ENCODE measurements at places on chromosomes 11 and 22. TPM values are rescaled to one million over a fixed set of nuclear protein-coding genes. Genes with fewer than 3 reads are reported as not detected.

GRCh38 chr11:78791254-78791653, 216.6 kb upstream of the NARS2 start:
- DNase-seq = no peak

DNA sequence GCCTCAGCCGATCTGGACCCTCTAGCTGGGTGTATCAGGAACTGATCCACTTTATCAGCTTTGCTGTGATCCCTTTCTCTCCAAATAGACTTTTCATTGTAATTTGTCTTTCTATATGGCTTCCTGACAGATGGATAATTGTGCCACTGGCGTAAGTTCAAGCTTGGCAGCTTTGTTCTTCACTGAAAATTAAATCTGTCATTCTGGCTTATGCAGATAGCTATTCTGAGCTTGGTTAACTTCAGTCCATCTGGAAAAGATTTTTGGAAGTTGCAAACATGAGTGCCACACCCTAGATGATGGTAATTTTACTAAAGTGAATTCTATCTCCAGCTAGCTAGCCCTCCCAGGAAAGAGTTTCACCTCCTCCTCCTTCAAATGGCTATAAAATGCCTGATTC, 8.1 kb downstream of the OR5A2 start:
- no peak for DNase-seq

GRCh38 chr22:42978453-42979103, 36.4 kb downstream of the PACSIN2 start:
- no peak for DNase-seq

- no peak for DNase-seq
These were observed 16.4 kb downstream of the SLC1A2 start for GRCh38 chr11:35402751-35403660.

DNA sequence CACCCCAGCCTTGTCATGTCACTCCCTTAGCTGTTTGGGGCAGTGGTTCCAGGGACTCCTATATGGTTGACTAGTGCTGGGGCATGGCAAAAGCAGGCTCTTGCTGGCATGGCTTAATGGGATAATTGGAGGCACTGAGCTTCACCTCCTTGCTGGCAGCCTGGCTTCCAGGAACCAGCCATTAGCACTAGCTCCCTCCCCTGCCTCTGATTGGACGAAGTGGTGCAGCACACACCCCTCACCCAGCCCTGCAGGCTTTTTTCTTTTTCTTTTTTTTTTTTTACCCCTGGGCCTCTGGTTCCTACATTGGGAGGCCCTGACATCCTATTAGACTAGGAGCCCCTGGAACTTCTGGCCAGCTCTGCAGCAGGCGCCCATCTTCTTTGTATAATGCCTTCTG, 18.6 kb downstream of the PHLDB1 start:
- no peak for DNase-seq

GRCh38 chr11:61104963-61105362, 2.7 kb downstream of the CD5 start:
- DNase-seq = no peak

DNA sequence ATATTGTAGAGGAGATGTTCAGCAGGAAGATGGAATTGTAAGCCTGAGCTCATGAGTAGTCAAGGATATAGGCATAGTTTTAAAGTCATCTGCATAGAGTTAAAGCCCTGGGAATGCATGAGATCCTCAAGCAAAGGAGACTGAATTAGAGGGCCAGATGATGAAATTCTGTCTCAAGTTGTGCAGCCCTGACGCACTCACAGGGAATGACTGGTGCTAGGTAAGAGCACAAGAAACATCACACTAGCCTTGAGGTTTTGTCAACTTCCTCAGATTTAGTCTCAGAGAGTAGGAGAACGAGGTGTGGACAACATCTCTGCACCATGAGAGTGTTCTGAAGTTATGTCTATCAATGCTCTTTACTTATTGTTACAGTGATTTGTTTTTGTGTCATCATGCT, 5.8 kb downstream of the RAB38 start:
- no peak for DNase-seq

DNA sequence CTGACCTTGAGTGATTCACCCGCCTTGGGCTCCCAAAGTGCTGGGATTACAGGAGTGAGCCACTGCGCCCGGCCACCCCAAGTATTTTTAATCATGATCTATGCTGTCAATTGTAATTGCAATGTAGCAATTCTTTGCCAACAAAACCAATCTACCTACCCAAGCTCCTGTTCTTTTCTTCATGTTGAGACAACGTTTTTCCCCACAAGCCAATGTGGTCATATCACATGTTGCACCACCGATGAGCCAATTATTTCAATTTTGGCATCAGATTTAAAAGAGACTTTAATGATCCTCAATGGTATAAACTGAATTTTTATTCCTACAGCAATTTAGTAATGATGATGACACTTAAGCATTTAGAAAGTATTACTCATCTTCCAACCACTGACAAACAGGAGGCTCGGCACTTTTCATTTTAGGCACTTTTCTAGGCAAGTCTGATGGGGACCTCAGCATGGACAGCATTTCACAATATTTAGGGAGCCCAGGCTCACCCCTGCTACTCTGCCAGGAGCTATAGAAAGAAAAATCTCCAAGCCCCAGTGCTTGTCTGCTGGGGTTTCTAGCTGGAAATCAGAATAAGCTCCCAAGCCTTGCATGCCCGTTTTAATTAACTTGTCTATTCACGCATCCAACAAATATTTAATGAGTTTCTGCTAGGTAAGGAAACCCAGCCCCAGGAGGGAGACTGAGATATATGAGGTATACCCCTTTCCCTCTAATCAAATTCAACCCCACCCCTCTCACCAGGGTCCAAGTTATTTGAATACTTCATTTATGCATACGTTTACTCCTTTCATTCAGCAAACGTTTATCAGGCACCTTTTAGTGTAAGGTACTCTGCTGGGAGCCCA, 291.4 kb downstream of the ST3GAL4 start:
- no peak for DNase-seq

- no peak for DNase-seq
These were observed 13.5 kb downstream of the SGSM3 start for GRCh38 chr22:40383905-40384304.

DNA sequence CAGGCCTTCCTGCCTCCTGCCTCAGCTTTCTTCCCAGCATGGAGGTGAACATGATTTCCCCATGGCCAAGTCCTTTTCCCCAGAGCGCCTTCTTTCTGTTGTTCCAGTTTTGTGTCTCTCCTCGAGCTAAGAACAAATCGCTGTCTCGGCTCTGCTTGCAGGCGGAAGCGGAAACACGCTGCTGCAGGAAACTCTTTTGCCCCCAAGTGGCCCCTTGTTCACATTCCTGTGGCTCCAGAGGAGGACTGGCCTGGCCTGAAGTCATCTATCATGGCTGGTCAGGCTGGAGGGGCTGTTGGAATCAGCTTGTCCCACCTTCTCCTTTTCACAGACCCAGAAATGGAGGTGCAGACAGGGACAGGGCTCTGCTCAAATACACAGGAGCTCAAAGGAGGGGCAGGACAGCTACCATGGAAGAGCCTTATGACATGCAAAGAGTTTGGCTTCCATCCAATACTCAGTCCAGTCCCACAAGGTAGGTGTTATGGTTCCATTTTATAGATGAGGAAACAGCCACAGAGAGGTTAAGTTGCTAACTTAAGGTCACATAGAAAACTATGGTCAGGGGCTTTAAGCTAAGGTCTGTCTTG, 182.2 kb upstream of the SYT13 start:
- DNase-seq = no peak

- no peak for DNase-seq
These were observed 1.1 kb downstream of the CBX6 start for GRCh38 chr22:38870791-38871359.

- no peak for DNase-seq
These were observed 637.2 kb downstream of the ETS1 start for GRCh38 chr11:127950162-127950561.

DNA sequence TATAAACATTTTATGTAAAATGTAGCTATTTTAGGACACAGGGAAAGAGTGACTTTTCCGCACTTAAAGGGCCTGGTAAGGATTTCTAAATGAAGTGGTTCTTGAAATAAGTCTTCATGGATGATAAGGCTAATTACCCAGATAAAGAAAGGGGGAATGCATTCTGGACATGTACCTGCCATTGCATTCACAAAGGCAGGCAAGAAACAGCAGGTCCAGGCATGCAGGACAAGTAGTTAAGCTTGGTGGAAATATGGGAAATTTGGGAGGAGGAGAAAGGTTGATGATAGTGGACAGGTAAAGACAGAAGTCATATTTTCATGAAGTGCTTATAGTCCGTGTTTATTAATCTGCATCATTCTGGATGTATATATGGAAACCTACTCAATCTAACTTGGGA, 621.2 kb downstream of the NTM start:
- no peak for DNase-seq

DNA sequence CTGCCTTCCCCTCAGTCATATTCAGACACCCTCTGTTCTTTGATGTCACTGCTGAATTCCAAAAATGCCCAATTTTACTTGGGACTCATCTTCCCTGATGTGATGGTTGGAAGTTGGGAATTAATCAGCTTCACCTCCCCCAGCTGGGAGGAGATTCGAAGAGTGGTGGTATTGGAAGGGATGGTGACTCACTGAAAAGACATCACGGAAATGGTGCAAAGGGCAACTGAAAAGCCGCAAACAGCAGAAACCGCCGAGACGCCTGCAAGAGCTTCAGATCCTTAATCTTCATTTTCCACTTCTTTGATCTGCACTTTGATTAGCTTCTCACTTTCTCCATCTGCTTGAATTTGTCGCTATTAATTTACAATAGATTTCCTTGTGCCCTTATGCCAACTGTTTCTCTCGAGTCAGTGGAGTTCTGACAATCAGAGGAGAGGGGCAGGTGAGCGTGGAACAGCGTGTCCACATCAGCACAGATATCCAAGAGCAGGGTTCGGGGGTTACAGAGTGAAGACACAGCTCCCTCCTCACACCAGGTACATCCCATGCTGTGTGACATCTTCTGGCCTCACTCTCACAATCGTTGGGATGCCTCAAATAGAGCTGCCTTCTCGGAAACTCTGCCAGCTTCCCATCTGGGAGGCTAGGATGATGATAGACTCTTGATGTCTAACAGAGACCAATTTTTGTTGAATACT, 325.4 kb downstream of the BRD1 start:
- no peak for DNase-seq

GRCh38 chr11:126538071-126538470, 182.6 kb downstream of the ST3GAL4 start:
- no peak for DNase-seq

- DNase-seq = no peak
These were observed 352.9 kb downstream of the TENM4 start for GRCh38 chr11:79087961-79088318.

GRCh38 chr11:795634-796564, 2.2 kb downstream of the SLC25A22 start:
- peak; percentile 70 for DNase-seq

DNA sequence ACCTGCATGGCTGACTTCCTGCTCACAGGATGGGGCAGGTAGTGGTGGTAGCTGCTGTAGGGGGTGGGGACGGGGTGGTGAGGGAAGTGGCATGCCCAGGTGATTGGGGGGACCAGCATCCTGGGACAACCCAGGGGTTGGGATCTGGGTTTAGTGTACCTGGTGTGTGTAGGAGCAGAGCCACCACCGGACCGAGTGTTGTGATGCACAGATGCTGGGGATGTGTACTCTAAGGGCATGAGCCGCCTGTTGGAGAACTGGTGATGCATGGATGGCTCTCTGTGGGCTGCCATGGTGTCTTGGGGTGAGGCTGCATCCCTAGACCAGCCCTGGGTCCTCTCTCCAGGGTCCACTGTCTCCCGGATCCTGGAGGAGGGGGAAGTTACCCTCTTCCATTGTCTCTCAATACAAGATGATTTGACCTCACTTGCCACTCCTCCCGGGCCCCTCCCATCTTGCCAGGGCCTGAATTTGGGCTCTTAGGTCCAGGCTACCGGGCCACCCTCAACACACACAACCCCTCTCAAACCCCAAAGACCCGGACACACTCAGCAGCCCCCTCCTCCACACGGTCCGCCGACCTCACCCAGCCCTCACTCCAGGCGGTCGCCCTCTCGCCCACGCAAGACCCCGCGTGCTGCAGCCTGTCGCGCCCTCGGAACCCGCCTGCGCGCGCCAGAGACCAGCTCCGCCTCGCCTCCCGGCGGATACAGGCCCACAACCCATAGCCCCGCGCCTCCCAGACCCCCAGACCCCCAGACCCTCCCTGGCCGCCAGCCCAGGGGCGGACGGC, 619 bp downstream of the LRRC75B start:
- no peak for DNase-seq

GRCh38 chr22:29071261-29072045, 1.4 kb upstream of the KREMEN1 start:
- DNase-seq = peak; percentile 44

- DNase-seq = no peak
These were observed 38.6 kb downstream of the TRMU start for GRCh38 chr22:46373921-46374662.

- no peak for DNase-seq
These were observed 19.4 kb downstream of the OR2AT4 start for GRCh38 chr11:75077316-75077715.

GRCh38 chr22:41528132-41528766, 16.0 kb downstream of the POLR3H start:
- no peak for DNase-seq

DNA sequence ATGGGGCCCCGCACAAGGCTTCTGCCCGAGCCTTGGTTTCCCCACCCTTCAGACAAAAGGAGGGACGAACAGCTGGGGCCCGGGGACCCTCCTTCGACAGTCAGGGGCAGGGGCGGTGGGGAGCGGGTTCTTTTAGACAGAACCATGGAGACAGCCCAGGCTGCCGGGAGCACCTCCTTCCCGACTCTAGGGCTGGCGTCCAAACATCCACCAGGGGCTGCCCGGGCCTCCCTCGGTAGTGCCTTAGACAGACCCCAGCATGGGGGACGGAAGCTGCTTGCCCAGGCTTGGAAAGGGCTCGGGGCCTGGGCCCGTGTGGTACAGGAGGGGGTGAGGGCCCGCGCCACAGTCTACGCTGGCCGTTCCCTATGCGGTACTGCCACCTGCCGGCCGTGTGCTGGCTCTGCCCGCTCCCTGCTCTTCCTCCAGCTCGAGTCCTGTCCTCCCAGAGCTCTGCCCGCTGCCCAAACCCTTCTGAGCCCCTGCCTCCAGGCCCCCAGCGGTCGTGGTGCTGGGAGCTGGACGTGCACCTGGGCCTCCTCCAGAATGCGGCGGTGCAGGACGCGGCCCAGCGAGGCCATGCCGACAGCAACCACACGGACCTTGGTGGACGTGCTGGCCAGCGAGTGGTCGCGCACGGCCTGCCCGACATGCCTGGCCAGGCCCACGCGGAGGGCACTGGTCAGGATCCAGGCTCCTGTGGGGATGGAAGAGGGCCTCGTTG, 20.1 kb downstream of the TSSC4 start:
- peak; percentile 52 for DNase-seq

- no peak for DNase-seq
These were observed 176.0 kb downstream of the ARHGAP42 start for GRCh38 chr11:100863080-100863581.

- no peak for DNase-seq
These were observed 37.8 kb downstream of the ARL14EP start for GRCh38 chr11:30360741-30361140.

GRCh38 chr22:32050678-32051515, 7.8 kb downstream of the SLC5A1 start:
- no peak for DNase-seq

The LDHAL6A gene
- total RNA-seq = not detected

The USP35 gene
- 13.4 TPM for total RNA-seq

The LIN7C gene
- 20.4 TPM for total RNA-seq

The GGTLC2 gene
- not detected for total RNA-seq

The APOA4 gene
- total RNA-seq = not detected

The APOBEC3H gene
- total RNA-seq = 4.4 TPM

The OR8G5 gene
- total RNA-seq = not detected

The SCGB1A1 gene
- not detected for total RNA-seq

The GPHA2 gene
- total RNA-seq = not detected

The INPP5J gene
- not detected for total RNA-seq

Measured in T-helper 17 cell (primary cell).